LHCN-M2 (cell line): ENCODE measurements at places on chromosomes 1 and 21. TPM values are rescaled to one million over a fixed set of nuclear protein-coding genes. Genes with fewer than 3 reads are reported as not detected.

DNA sequence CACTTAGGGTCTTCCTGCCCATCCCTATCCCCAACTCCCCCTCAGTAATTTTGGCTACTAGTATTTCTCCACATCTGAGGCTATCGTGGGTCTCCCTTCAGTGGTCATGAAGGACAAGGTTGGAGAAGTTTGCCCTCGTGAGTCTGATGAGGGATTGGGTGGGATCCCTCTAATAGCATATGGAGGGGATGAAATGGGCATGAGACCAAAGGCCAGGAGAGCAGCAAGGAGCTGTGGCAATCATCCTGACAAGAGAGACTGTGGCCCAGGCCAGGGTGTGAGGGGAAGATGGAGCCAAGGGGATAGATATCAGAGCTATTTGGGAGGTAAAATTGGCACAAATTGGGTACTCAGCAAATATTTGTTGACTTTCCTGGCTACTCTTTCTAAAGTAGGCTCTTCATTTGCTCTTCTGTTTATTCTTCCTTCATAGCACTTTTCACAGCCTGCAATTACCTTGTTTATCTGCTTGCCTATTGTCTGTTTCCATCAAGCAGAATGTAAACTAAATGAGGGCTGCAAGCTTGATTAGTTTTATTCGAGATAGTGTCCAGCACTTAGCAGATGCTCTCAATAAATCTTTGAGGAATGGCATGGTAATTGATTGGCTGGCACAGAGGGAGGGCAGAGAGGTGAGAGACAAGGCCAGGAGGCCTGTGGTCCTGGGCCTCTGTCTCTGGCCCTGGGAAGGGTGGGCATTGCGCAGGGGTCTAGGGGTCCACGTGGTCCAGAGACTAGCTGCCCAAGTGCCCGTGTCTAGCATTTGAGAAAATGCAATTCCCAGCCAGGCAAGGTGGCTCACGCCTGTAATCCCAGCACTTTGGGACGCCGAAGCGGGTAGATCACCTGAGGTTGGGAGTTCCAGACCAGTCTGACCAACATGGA is 1.5 kb upstream of the PLK3 start:
- no peak for DNase-seq

- DNase-seq, result peak; percentile 5
These were observed 1.0 kb downstream of the RNF220 start for GRCh38 chr1:44405798-44406736.

- peak; percentile 4 for DNase-seq
These were observed 8.9 kb upstream of the PDE9A start for GRCh38 chr21:42644223-42645208.

DNA sequence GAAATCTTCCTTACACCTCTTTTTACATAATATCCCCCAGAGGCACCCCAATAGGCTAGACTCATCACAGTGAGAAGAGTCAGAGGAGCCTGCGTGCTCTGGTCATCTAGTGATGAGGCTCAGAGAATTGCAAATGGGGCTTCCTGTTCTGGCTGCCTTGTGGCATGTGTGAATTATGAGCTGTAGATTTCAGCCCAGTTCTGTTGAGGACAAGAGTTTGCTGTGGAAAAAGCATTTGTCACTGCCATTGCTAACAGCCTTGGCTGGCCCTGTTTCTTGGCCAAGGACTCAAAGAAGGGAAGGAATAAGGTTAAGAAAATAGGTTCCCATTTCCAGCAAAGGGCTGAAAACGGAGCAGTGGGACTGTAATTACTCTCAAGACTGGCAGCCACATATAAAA is 30.7 kb downstream of the MRAP start:
- DNase-seq, result peak; percentile 42

DNA sequence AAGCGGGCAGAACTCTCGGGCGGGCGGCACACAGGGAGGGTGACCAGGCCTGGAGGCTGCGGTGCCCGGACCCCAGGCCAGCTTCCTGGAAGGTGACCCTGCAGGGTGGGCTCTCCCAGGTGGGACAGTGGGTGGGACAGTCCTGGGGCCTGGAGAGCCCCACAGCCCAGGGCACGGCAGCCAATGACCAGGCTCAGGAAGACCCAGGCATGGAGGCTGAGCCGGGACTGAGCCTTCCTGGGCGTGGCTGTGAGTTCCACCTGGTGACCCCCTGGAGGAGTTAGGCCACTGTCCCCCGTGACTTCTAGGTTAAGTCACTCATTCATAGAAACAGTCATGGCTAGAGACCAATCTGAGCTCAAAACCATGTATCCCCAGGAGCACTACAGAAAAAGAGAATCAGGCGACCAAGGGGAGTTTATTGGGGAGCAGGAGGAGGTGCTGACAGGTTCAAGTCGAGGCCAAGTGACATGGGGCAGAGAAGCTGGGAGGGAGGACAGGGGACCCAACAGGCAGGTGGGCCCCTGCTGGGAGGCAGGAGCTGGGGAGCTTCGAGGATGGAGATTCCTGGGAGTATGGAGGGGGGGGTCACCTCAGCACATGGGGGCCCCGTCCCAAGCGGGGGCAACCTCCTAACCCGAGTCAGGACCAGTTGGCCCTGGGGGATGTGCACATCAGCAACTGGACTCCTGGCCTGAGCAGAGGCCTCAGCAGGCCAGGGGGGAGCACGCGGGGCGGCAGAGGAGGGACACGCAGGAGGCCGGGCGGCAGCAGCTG is 1.2 kb downstream of the KRTAP10-5 start:
- no peak for DNase-seq

DNA sequence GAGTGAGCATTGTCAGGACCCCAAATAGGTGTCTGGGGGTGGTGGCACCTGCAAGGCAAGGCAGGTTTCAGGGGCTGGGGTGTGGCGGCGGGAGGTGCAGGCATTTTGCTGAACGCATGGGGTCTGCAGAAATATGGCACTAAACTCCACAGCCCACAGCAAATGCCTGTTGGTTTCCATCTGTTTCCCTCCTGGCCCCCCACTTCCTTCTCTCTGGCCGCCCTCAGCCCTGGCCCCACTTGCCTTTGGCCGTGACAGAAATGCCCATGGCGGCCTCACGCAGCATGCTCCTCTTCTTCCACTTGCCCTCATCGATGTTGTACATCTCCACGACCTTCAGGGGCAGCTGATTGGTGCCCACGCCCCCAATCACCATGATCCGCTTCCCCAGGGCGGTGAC is 13.7 kb downstream of the KLHDC8A start:
- no peak for DNase-seq

GRCh38 chr1:34845131-34845901 is 14.2 kb downstream of the SMIM12 start:
- DNase-seq, result no peak

DNA sequence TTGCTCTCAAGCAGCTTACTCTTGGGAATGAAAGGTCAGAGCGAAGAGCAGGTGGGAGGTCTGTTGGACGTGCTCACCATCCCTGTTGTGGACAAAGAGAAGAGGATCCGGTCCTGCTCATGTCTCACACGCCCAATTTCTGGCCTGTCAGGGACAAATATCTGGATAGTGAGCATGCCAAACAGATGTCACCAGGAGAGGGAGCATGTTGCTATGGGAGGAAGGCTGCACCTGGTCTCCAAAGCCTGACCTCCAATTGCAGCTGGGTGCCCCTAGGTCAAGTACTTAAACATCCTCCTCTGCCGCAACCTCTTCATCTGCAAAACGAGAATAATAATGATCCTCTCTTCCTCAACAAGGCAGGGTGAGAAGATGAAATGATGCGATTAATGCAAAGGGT is 53.4 kb downstream of the DMRTA2 start:
- DNase-seq, result no peak

- peak; percentile 36 for DNase-seq
These were observed 49.7 kb upstream of the NEK7 start for GRCh38 chr1:198107091-198107501.

DNA sequence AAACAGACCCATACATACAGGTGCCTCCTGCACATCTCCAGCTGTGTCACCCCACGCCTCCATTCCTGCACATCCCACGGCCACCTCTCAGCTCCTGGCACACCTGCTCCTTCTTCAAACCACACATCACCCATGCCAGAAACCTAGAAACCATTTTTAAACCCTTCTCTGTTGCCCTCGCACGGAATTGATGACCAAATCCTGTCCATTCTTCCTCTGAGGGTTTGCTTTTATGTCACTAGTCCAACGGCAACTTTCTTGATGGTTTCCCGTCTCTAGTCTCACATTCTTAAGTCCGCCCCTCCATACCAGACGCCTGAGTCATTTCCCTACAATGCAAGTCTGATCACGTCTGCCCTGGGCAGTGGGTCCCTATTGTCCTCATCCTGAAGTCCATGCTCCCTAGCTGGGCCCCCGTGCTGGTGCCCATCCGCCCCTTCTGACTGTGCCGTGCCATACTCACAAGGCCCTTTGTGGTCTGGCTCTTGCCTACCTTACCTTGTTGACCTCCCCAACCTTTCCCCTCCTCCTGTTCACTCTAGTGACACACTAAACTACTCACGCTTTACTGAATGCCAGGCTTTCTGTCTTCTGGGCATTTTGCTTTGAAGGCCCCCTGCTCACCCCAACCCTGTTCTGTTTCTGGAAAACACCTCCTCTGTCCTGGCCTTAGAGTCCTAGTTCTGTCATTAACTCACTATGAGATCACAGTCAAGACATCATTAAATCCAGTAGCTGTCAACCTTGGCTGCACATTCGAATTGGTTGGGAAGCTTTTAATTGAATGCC is 17.6 kb downstream of the SLC2A1 start:
- peak; percentile 98 for DNase-seq

GRCh38 chr1:245055752-245056151 is 99.0 kb upstream of the KIF26B start:
- DNase-seq, result no peak

GRCh38 chr1:84174051-84174556 is 30.0 kb downstream of the PRKACB start:
- DNase-seq, result peak; percentile 71

DNA sequence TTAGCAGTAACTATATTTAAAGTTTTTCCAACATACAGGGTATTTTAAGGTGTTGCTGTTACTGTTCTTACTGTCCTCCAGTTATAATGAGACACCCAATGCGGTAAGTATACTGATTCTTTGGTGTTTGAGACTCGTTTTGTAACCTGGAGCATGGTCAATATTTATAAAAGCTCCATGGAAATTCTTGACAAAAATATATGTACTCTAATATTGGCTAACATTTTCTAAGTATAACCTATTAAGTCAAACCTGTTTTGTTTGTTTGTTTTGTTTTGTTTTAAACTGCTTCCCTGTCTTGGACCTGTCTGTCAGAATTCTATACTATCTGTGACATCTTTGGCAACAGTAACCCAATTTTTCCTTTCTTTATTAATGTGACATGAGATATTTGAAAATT is 15.9 kb upstream of the CAP1 start:
- DNase-seq, result no peak

ANKRD35 gene
- 1.5 and 2.3 TPM in 2 replicates for total RNA-seq

CFAP107 gene
- not detected in 2 replicates for total RNA-seq

BMP8B gene
- 0.58 and 1.2 TPM in 2 replicates for total RNA-seq

KIRREL1 gene
- 78.8 and 79.9 TPM in 2 replicates for total RNA-seq

SH3BGR gene
- total RNA-seq, result 2.1 and 4.2 TPM in 2 replicates

ELAVL4 gene
- total RNA-seq, result not detected in 2 replicates

KCNT2 gene
- 0.92 and 1.2 TPM in 2 replicates for total RNA-seq
